ENCODE measurements at places on chromosomes 5 and 9.
A peak's percentile ranks its signal among the peaks of the same experiment; 100 is the strongest.

- DNase-seq, result no peak
Observed at GRCh38 chr9:134384811-134385479, 58.7 kb downstream of the RXRA start.

DNA sequence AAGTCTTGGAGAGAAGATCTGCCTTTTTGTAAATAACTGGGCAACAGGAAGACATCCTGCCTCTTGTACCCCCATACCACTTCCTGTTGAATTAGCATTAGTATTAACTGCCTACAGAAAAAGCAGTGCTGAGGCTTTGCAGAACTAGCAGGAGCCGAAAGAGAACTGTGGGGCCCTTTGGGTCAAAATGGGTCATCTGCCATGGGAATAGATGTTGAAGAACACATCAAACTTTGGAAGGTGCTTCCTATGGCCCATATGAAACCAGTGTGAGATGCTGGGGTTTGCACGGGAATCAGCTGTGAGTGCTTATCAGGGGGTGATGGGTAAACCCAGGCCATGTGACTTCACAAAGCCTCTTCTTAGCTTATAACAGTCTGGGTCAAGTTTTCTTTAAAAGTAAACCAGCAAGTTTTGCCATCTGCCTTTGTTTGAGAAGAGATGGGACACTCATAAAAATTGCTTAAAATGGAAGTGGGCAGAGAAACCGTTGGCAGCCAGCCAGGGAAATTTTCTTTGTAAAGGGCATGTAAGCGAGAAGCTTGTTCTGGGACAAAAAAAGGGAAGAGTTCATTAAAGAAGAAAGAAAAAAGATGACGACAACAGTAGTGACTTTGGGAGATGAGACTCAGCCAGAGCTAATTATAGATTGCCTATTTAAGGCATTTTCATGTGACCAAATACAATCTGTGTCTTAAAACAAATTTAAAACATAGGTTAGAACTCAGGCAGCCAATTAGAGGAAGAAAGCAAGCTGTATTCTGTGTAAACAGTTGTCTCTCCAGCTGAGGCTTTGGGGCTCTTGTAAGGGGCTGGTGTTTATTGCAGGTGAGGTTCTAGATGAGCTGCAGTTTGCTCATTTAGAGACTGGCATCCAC lies 4.4 kb downstream of the SLC25A25 start:
- DNase-seq, result peak; percentile 84

GRCh38 chr5:73989956-73990355 lies 364.0 kb downstream of the ARHGEF28 start:
- no peak for DNase-seq

- no peak for DNase-seq
Observed at GRCh38 chr9:92266486-92266885, 27.0 kb downstream of the IARS1 start.

- DNase-seq, result no peak
Observed at GRCh38 chr5:154878642-154879335, 20.4 kb downstream of the CNOT8 start.

GRCh38 chr5:95027775-95028174 lies 257.1 kb downstream of the MCTP1 start:
- DNase-seq, result no peak

- no peak for DNase-seq
Observed at GRCh38 chr5:81936066-81936465, 35.8 kb upstream of the ATG10 start.

DNA sequence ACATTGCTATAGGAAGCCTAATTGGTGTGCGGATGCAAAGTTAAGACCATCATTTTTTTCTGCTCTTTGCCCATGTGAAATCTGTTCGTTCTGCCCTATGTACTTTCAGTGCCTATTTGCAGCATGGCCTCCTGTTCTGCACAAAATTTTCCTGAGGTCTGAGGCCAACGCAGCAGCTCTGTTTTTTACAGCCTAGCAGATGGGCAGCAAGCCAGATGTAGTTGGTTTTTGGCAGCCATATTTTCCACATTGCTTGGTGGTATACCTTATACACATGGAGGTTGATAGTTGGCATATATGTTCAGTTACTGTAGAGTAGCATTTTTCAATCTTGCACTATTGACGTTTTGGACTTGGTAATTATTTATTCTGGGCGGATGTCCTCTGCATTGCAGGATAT lies 133.5 kb upstream of the MRPS30 start:
- no peak for DNase-seq

- DNase-seq, result no peak
Observed at GRCh38 chr5:75325242-75325641, 11.8 kb upstream of the HMGCR start.

DNA sequence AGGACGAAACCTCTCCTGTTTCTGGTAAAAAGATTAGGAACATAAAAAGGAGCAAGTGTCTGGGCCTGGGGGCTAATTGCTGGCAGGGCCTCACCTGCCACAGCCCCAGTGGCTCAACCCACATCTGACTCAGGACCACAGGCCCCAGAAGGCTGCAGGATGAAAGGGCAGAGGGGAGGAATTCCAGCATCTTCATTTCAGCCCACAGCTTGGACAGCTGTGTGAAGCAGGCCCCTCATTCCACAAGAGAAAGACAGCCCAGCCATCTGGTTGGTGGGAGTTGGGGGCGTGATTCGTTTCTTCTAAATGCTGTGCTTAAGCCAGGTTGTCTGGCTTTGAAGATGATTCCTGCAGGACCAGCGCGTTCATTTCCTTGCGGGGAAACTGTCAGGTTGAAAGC lies 29.1 kb downstream of the NKX2-5 start:
- no peak for DNase-seq

- peak; percentile 46 for DNase-seq
Observed at GRCh38 chr5:64634997-64635686, 55.2 kb upstream of the SHISAL2B start.

- DNase-seq, result no peak
Observed at GRCh38 chr9:23663536-23663935, 162.5 kb downstream of the ELAVL2 start.

DNA sequence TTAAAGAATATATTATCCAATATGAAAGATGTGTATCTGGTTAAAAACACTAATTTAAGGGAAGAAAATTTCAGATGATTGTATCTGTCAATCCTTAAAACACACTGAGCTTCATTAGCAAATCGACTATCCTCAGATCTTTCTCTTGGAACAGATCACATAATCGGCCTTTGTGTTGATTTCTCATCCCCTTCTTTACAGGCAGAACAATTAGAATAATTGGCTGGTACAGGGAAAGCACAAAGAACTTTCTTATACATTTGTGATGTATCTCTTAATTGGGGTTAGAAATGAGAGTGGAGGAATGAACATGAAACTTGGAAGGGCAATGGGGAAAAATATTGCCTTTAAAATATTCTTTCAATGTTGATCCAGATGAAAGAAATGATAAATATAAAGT lies 662.1 kb downstream of the TLE4 start:
- DNase-seq, result no peak

- DNase-seq, result peak; percentile 28
Observed at GRCh38 chr5:169423580-169424278, 122.8 kb upstream of the SLIT3 start.

GRCh38 chr5:37055383-37055990 lies 178.9 kb downstream of the NIPBL start:
- DNase-seq, result no peak

- DNase-seq, result peak; percentile 72
Observed at GRCh38 chr9:91100878-91101450, 260.8 kb downstream of the AUH start.

DNA sequence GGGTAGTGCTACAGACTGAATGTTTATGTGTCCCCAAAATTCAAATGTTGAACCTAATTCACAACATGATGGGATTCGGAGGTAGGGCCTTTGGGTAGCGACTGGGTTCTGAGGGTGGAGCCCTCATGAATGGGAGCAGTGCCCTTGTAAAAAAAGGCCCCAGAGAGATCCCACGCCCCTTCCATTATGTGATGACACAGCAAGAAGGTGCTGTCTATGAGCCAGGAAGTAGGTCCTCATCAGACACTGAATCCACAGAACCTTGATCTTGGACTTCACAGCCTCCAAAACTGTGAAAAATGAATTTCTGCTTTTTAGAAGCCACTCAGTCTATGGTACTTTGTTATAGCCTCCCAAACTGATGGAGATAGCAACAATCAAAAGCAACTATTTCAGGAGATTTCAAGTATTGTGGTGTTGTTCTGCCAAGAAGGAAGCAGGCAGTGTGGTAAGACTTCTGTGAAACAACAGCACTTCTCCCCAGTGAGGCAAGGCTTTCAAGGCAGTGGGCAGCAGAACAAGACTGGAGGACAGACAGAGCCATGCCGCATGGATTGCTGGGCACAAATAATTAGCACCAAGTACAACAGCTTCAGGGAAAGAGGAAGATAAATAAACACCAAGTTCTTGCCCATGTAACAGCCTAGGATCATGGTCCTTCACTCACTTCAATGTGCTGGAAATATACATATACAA lies 76.1 kb downstream of the OR2K2 start:
- DNase-seq, result no peak

GRCh38 chr9:76817489-76817888 lies 53.3 kb downstream of the PCA3 start:
- DNase-seq, result peak; percentile 98

GRCh38 chr9:19640014-19640413 lies 148.8 kb downstream of the SLC24A2 start:
- DNase-seq, result no peak

DNA sequence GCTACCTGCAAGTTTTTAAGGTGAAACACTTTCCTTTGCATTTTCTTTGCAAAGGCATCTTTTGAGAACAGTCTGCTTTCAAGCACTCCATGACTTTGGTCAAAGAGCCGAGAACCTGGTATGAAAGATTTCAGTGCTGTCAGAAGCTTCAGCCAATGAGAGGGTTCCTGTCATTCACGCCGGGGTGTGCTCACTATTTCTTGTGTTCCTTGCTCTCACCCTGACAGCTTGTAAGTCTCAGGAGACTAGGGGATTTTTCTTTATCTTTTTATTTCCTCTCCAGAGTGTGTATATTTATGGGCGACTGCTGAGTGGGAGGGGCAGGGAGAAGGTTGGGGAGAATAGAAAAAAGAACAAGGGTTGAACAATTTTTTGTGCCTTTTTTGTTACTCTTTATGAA lies 334.0 kb downstream of the PSAT1 start:
- DNase-seq, result no peak

GRCh38 chr5:157214415-157214814 lies 33.8 kb downstream of the ITK start:
- no peak for DNase-seq

GRCh38 chr5:82319651-82320376 lies 41.7 kb upstream of the RPS23 start:
- no peak for DNase-seq

DNA sequence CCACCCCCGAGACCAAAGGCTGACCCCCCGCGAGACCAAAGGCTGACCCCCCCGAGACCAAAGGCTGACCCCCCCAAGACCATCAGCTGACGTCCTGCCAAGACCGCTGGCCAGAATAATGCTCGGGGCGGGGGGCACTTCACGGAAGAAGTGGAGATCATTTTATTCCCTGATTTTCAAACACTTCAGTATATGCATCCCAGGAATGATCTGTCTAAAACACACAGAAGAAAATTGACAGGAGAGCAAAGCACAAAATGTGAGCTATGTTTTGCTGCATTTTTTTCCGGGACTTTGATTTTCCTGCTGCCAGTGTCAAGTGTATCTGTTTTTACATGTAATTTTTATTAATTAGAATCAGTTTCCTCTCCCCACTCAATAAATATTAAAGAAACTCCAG lies 67.1 kb downstream of the ADAMTS2 start:
- DNase-seq, result no peak

DNA sequence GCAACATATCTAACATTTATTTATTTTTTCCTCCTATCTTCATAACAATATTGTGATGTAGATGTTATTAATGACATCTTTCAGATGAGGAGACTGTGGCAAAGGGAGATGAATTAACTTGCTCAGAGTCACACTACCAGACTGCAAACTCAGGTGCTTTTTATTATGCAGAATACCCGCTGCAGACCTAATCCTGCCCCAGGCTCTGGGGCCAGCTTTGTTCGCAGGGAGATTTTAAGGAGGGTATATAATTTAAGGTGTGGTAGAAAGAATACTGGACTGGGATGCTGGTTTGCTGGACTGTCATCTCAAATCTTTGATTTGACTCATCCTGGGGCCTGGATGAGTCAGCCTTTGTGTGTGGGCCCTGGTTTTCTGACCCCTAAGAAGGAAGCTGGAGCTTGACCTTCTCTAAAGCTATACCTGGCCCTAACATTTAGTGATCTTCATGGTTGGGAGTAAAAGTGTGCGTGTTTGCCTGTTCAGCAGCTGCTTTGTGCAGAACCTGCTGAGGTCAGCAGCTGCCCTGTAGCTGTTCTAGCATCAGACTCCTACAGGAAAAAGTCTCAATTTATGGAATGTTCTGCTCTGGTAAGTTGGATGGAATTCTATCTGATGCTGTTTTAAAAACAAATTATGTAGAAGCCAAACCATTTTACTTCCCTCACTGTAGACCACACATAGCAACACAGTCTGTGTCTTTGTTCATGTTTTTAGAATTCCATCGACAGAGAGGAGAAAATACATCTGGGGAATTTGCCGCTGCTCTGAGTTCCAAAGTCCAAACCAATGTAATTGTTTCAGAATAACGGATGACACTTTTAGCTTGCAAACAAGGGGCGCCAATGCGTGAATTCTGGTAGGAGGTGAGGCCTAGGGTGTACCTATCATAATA lies 4.5 kb downstream of the SLC36A1 start:
- peak; percentile 66 for DNase-seq

GRCh38 chr5:59246145-59246869 lies 647.2 kb downstream of the PDE4D start:
- peak; percentile 5 for DNase-seq

DNA sequence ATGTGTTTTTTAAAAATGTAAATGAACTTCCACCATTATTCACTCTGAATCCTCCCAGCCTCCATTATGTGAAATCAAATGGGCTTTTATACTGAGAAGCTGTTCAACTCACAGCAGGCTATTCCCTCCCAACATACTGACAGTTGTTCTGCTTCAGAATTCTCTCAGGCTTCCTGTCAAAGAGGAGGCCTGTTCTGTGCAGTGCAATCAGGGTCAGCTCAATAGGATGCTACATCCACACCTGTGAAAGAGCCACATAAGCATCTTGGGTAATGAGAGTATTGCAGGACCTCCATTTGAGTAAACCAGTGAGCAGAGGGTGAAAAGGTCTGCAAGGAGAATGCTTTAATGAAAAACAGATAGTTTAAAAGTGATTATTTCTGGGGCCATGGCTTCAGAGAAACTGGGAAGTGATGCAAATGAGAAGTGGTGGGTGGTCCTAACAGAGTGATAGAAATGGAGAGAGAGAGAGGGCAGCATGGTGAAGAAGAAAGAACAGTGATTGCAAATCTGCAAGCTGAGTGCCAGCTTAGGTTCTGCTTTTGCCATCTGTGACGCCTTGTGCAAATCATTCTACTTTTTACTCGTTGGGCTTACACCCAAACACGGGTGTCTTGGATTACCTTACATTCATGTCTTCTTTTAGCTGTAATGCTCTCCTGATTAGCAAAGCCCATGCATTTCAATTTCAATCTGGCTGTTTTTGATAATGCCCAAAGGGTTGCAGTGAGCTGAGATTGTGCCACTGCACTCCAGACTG lies 202.5 kb upstream of the NMUR2 start:
- DNase-seq, result no peak

All from fibroblast of mammary gland (primary cell).